AG04449 (cell line): ENCODE measurements at places on chromosomes 7 and 10.
A peak's percentile ranks its signal among the peaks of the same experiment; 100 is the strongest.

GRCh38 chr10:76070916-76071315 lies 639.5 kb downstream of the LRMDA start:
- DNase-seq, result no peak

GRCh38 chr10:78407966-78408365 lies 374.3 kb downstream of the RPS24 start:
- no peak for DNase-seq

GRCh38 chr7:27405780-27406179 lies 163.2 kb downstream of the EVX1 start:
- no peak for DNase-seq

DNA sequence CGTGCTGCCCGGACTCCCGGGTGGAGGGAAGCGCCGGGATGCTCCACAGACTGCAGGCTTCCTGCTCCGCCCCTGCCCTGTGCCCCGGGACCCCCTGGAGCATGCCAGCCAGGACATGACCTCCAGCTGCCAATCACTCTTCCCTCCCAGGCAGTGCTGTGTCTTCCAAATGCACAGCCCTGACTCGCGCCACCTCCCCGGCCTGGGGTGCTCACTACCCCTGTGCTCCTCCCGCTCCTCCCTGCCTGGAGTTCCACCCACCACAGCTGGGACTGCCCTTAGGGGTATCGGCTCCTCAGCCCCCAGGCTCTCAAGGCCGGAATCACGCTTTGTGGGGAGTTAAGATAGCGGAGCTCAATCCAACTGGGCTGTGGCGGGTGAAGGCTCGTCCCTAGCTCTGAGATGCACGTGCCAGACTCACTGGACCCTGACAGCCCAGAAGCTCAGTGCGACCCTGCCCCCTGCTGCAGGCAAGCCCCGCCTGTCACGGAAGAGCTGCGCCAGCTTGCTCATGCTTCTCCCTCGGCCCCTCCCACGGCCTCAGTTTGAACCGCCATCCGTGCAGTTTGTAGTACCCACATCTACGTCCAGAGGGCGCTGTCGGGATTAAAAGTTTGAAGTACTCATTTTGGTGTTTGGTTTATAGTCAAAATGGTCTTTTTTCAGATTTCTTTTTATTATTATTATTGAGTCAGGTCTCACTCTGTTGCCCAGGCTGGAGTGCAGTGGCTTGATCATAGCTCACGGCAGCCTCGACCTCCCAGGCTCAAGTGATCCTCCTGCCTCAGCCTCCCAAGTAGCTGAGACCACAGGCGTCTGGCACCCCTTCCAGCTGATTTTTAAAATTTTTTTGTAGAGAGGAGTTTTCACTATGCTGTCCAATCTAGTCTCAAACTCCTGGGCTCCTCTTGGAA lies 142.5 kb upstream of the TCERG1L start:
- DNase-seq, result no peak

GRCh38 chr7:4178416-4178815 lies 503.7 kb upstream of the FOXK1 start:
- DNase-seq, result no peak

- no peak for DNase-seq
These were observed 262.2 kb downstream of the KIF20B start for GRCh38 chr10:89963451-89964102.

GRCh38 chr7:139112741-139113250 lies 3.3 kb upstream of the ZC3HAV1 start:
- DNase-seq, result no peak

DNA sequence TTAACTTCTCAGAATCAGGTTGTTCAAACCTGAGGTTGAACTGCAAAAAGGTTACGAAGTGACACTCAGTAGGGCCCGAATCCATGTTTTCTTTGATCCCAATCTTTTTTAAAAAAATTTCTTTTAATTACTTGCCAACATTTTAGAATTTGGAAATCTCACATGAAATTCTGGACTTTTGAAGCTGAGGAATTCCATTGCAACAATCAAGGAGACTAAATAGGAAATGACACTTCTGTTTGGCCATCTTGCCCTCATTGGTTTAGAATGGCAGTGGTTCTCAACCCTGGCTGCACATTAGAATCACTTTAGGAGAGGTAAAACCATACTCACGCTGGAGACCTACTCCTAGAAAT lies 471 bp upstream of the TOMM7 start:
- DNase-seq, result no peak

GRCh38 chr10:9331583-9332008 lies 1277.1 kb downstream of the GATA3 start:
- peak; percentile 10 for DNase-seq

DNA sequence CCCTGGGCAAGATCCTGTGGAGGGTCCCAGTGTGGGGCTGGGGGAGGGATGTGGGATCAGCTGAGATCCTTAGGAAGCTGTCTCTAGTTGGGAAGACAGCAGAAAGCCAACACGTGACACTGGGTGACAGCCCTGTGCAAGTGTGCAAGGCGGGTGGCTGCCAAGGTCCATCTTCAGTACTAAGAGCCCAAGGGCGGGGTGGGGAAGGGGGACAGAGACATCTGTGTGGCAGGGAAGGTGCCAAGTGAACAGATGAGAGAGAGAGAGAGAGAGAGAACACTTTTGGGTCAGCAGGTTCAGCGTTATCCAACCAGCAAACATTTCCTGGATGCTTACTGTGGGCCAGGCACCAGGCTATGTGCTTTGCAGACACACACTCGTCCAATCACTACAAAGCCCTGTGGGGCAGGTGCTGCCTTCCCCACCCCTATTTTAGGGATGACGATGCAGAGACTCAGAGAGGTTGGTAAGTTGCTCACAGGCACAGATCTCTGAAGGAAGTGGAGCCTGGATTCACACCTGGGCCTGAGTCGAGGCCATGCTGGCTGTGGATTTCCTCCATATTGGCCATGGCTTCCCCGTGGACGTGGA lies 135.7 kb downstream of the GRK5 start:
- DNase-seq, result no peak

GRCh38 chr10:112917681-112918080 lies 32.4 kb upstream of the TCF7L2 start:
- DNase-seq, result no peak

DNA sequence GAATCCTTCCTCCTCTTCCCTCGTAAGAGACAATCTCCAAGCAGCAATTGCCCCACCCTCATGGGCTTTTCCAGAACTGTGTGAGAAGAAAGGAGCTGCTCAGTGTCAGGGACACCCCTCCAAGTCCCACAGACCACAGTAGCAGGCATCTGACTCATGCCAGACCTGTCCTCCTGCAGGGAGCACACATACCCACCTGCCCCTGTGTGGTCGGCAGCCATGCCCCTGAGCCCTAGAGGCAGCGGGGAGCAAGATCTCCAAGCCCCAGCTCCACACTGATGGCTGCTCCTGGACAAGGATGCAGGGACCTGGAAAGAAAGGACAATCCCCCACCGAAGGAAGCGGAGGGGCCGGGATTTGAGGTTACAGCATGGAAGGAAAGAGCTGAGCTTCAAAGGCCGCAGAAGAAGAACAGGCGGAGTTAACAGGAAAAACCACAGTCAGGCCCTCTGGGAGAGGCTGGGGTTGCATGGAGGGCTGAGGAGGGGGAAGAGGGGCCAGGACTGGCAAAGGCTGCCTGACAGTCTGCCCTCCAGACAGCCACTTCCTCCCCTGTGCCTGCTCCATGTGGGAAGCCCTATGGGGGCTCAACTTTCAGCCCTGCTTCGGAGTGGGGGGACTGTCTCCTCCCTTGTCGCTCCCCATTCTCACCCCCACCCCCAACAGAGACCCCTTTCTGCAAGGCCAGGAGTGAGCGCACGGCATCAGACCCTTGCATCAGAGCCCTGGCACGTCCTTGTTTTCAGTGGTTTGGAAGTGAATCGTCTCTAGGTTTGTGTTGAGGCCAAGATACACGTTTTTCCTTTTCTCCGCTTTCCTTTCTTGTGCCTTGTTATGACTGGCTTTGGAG lies 46.8 kb downstream of the ASB13 start:
- DNase-seq, result no peak

- DNase-seq, result no peak
These were observed 163.0 kb downstream of the FGFR2 start for GRCh38 chr10:121435099-121435875.

DNA sequence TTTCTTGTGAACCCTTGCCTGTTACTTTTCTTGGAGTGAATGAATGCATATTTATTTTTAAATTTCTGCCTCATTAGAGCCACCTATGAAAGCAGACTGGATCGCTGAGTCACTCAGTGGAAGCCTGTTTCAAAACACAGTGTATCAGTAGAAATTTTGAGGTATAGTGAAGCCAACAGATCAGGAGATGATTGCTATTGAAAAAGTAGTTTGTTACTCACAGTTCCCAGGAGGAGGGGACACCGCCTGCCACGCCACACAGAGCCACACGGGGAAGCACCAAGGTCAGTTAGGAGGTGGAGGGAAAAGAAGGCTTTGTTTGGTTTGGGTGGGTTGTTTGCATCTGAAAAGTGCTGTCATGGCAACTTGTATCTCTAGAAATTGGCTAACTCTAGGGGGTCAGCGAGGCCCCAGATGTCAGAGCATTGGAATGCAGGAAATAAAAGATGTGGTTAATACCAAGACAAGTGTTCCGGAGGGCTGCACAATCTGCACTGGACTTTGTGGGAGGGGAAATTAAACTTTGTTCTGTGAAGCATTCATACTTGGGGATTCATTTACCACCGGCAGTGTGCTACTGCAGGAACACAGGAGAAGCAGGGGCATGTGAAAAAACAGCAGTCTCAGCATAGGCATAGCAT lies 106.4 kb upstream of the SDK1 start:
- DNase-seq, result no peak

DNA sequence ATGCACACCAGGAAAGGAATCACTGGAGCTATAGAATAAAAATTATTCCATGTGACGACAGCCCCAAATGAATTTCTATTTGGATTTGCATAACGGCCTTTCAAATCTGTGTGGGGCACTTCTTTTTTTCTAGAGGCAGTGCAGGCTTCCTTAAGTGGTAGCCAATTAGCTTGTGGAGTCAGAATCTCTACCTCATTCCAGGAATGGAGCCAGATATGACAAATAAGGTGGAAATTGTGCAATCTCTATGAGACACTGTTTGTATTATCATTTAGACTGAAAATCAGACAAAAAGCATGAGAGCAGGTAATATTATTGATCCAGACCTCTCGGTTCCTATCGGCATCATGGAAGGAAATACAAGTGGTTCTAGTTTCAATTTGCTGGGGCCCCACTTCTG lies 78.7 kb downstream of the BEND7 start:
- peak; percentile 31 for DNase-seq

DNA sequence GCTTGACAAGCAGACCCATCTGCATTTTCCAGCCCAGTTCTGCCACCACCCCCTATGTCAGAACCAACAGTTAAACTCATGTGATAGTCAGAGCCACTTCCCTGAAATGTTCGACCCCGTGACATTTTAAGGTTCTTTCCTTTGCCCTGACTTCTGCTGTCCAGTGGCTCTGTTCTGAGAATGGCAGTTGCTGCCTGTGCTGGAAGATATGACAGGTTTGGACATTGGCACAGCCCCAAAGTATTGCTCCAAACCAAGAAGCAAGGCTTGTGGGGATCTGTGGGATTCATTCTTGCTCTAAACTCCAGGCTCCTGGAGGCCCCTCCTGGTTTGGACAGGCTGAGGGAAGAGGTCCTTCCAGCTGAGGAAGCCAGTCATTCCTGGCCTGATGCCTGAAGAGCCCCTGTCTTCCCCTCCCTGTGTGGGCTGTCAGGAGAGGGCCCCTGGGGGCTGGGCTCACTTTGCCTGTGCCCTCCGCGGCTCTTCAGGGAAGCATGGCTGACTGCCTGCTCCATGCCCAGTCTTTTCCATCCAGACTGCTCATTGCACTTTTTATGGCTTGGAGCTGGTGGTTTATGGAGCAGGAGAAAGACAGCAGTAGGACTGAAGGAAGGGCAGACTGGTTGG lies 138.0 kb downstream of the CDH23 start:
- no peak for DNase-seq

DNA sequence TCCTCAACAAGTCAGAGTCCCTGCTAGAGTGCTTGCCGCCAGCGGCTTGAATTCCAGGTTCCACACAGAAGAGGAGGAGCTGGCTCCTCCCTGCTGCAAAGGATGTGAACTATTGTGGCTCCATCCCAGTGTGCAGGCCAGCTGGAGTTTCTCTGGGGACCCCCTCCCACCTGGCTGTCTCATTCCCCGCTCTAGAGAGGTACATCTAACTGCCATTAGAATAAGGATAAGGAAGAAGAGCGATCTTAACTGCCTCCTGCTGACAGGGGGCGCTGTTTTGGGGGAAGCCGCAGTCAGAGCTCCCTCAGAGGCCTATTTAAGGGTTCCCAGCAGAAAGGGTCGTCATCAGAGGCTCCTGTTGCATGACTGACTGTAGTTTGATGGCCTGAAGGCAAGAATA lies 40.8 kb upstream of the HECW1 start:
- no peak for DNase-seq

DNA sequence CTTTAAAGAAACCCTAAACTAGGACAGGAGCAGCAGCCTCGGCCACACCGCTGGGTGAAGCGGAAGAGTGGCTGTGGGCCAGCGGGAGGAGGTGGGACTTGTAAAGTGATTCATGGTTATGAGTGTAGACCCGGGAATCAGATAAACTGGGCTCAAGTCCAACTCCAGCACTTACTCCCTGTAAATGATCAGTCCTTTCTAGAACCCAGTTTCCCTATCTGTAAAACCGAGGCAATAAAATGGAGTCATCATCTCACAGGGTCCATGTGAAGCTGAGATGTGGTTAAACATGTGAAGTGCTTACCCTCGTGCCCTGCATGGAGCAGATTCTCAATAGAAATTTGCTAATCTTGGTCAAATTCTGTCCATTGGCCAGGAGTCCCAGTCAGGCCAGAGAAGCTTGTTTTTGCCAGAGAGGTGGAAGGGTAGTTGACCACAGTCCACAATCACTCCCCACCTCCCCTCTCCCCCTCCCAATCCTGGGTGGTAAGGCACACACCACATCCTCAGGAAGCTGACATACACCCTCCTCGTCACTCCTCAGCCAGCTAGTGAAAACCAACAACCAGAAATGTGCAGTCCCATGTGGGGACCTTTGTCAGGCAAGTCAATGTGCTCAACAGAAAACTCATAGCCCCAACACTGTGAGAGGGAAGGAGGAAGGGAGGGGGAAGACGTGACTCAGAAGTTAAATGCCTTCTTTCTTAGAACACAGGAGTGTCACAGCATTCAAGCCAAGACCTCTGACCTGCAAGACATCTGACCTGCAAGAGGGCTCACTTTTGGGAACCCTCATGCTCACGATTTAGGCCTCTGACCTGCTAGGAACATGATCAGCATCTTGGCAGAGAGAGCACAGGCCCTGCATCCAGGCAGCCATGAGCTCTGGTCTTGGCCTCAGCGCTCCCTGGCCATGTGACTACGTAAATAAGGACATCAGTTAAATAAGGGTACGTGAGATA lies 145.1 kb downstream of the PLXNA4 start:
- DNase-seq, result peak; percentile 56

DNA sequence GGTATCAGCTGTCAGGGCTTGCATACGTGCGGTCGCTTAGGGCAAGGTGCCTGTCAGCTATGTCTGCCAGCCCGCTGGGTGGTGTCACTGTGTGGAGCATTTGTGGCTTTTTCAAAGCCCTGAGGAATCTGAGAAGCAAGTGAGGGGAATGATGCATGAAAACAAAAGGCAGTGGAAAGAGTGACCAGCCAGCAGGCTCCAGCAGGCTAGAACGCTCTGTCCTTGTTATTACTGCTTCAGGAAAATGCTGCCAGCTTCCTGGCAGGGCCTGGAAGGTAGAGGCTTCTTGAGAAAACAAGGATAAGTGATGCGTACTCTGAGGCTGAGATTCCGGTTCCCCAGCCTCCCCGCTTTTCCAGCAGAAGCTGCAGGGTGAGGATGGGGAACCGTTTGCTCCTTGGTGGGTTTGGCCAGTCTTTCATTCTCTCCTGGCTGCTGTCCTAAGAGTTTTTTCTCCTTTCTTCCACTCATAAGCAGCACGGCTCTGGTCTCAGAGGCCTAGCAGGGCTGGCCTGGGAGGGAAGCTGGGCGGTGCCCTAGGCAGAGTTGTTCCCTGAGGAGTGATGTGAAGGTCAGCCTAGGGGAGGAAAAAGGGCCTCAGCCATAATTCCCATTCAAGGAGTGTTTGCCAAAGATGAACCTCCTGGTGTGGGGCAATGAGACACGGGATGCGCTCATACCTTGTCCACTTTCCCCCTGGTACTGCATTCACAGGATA lies 42.8 kb upstream of the MKLN1 start:
- DNase-seq, result no peak
